Calu3 (cell line): ENCODE measurements at places on chromosomes 1 and 21. TPM values are rescaled to one million over a fixed set of nuclear protein-coding genes. Genes with fewer than 3 reads are reported as not detected.

DNA sequence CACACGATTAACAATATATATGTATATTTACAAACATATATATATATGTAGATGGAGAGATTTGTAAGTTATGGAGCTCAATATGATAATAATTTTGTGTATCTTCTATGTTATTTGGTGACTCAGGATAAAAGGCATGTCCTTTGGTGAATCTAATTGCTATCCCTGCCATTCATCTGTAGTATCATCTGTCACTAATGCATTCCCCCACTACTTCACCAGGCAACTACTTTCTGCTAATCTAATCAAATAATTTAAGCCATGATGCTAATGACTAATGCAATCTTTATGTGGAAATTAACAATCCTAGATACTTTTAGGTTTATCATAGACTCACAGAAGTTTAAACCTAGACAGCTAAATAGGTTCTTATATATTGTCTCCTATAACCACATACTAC lies 1074.5 kb downstream of the PLA2G4A start:
- no peak for DNase-seq

DNA sequence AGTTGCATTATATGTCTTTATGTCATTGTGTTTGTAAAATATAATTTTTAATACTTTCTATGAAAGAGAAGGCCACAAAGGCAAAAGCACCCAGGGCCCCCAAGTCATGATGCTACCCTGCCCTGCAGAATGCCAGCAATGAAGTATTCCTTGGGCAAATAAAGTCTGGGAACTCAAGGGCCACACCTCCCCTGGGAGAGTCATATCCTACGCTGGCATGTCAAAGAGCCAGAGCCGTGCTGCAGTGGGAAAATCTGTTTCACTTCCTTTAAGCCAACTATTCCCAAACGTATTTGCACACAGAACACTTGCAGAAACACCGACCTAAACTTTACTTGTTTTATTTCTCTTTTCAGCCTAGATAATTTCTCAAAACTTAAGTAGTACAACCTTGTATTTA lies 98.4 kb upstream of the KAZN start:
- DNase-seq, result no peak

- DNase-seq, result no peak
Measured at GRCh38 chr21:16117331-16117730, 387.5 kb downstream of the USP25 start.

DNA sequence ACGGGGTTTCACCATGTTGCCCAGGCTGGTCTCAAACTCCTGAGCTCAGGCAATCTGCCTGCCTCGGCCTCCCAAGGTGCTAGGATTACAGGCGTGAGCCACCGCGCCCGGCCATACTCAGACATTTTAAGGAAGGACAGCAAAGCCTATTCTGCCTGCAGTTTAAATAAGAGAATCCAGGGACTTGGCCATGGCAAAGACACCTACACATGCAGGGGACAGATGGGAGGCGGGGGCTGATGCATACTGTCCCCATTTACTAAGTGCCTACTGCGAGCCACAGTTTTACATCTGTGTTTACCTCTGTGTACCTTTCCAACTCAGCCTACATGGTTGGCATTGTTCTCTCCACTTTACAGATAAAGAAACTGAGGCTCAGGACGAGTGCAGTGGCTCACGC lies 25.4 kb downstream of the LDLRAD2 start:
- DNase-seq, result no peak

- DNase-seq, result peak; percentile 65
Measured at GRCh38 chr1:19096036-19096833, 113.8 kb downstream of the UBR4 start.

GRCh38 chr1:226884966-226885820 lies 14.8 kb downstream of the PSEN2 start:
- DNase-seq, result no peak

The BRINP3 gene
- not detected in 2 replicates for total RNA-seq
